ENCODE measurements at places on chromosomes 2 and 18.

DNA sequence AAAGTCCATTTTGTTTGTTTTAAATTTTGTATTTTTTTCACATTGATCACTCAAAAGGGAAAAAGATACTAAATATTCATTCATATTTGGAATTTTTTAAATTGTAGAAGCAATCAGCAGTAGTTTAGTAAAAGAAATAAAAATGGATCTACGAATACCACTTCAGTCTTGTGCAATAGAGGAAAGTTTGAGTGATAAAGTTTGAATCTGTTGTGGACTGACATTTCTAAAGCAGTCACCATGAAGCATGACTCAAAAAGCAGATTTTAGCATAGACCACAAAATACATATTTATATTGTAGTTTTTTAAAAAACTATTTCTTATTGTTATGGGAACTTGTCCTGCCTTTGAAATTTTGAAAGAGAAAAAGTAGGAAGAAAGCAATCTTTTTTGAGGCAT lies 520.5 kb upstream of the ZEB2 start:
- no peak for DNase-seq

DNA sequence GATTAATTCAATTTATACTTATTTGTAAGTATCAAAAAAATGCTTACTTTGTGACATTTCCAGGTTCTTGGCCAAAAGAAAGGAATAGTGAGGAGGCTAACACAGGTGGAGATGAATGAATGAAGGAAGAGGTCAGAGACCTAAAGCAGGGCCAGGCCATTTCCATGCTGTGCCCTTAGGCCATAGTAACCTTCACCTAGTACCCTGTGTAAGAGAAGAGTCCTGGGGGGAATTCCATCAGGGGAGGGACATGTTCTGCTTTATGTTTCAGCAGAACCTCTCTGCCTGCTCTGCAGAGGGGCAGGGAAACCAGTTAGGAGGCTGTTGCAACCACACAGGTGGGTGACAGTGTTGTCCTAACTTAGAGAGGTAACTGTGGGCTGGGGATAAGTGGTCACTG lies 204.2 kb upstream of the CDH20 start:
- no peak for DNase-seq

DNA sequence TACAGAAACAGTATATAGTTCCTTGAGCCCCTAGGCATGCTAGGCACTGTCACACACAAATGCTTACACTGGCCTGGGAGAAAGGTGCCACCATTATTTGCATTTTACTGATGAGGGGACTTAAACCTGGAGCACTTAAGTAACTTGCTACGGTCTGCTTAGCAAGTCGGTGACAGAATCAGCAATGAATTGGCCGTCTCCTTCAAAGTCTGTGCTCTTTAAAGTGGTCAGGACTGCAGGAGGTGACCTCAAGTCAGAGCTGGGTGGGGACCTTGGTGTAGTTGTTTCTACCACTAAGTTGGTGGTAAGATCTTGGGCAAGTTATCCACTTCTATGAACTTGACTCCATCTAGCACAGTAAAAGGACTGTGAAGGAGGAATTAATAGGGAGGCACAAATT lies 34.8 kb downstream of the PTPRM start:
- DNase-seq = no peak

DNA sequence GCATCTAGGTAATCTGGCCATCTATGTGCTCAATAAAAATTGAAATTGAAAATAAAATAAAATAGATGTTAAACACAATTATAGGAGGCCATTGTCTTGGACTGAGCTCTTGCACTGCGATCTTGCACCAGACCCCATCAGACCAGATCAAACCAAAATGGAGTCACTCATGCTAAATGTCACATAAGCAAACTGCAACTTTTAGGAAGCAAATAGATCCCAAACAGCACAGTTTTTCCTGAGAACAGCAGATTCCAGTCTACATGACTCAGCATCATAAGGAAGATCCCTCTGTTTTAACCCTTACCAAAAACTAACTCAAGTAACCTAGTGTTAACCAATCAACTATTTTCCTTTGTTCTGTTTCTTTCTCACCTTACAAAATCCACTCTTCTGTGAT lies 57.7 kb upstream of the LRP1B start:
- DNase-seq = no peak

DNA sequence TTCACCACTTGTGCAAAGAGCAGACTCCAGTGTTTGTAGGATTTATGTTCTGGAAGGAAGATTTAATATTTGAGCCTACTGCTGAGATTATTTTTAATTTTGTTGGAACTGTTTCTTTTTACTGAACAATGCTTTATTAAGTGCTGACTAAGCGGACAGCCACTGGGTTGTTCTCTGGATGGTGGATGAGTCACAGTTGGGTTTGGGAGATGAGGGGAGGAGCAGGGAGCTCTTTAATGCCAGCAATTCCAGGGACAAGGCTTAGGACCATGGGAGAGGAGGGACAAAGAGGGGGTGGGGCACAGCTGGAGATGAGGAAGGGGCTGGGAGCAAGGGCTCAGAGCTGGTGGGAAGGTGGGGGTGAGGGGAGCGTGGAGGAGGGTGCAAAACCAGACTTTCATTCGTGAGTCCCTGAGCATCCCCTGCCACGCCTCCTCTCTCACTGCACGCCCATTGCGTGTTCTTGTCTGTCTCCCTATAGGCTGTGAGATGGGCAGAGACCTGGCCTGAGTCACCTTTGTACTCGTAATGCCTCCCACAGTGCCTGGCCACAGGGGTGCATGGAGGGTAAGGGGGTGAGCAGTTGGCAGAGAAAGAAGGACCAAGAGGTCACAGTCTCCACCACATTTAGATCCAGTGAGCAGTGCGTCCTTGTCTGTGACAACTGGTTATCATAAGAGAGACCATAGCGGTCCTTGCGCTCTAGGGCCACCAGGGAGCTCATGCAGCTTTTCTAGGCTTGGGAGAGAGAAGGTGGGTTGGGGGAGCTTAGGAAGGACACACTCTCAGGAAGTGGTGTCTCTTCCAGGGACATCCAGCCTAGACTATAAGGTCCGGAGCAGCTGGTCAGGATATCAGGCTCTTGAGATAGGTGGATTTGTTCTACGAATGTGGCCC lies 18.4 kb downstream of the SLC4A3 start:
- no peak for DNase-seq

DNA sequence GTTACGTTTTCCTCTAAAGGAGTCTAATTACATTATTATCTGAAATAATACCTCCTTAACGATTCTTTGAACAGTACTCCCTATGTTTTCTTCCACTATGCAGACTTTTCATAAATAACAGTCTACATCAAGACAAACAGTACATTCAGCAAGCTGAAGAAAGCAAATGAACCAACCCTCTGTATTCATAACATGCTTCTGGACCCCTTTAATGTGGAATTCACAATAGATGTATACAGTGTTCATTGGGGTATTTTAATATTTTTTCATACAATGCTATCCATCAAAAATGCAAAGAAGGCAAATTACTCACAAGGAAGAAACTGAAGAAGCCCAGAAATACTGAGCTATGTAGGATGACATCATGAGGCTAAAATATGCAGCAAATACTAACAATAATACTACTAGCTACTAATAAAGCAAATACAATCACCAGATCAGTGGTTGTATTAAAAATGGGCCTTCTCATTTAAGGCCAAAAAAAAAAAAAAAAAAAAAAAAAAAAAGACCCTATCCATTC lies 408.6 kb downstream of the MTX2 start:
- DNase-seq = no peak

DNA sequence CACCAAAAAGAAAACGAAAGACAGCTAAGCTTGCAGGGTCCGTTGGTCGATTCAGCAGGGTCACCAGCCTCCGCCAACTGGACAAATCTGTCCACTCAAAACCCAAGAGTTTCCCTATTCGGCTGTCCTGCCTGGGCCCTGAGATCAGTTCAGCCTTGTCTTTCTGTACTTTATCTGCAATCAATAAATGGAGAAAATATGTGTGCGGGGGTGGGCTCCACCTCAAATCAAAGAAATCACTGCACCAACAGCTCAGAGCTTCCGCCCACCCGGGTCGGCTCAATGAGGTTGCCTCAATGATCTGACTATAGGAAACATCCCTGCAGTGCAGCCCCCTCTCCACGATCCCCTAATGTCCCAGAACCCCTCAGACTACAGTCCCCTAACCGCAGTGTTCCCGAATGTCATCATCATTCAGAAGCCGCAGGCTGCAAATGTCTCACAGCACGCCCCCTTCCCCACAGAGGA lies 447 bp downstream of the GGCX start:
- no peak for DNase-seq

DNA sequence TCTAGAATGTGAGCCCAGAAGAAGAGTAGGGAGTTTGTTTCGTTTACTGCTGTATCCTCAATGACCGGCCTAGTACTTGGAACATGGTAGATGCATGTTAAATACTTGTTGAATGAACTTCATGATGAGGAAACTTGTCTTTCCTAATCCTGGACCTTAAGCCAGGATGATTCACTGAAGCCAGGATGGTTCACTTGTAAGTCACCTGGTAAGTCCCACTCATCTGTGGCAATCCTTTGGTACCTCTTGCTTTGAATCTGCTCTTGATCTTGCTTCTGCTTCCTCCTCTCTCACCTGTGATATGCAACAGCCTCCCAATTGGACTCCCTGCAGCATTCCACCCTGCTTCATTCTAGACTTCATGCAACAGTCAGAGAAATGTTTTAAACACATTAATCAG lies 43.6 kb downstream of the QPCT start:
- DNase-seq = no peak

DNA sequence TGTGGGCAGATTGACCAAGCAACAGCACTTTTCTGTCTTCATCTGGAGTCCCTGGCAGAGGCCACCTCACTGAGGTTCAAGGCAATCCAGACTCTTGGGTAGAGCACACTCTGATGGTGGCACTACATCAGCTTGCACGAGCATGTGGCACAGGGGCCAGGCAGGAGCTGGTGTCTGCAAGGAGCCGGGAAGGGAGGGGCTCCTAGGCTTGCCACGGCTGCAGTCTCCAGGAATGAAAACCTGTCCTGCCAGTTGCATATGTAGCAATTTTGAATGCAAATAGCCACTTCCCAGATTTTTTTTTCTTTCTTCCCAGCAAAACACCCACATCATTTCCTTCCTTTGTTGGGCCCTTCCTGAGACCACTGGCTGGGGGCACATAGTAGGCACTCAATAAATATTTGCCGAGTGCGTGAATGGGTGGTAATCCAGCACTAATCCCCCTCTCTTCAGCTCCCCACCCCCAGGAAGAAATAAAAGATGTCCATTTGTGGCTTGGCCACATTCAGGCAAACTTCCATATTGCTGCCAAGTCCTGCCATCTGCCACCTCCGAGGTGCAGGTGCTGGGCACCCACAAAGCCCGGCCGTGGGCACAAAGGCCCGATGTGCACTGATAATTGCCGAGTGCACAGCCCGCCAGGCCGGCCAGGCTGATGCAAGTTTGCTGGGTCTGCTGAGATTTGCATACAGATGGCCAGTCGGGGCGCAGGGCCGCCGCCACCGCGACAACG lies 72.4 kb downstream of the MYCN start:
- no peak for DNase-seq

DNA sequence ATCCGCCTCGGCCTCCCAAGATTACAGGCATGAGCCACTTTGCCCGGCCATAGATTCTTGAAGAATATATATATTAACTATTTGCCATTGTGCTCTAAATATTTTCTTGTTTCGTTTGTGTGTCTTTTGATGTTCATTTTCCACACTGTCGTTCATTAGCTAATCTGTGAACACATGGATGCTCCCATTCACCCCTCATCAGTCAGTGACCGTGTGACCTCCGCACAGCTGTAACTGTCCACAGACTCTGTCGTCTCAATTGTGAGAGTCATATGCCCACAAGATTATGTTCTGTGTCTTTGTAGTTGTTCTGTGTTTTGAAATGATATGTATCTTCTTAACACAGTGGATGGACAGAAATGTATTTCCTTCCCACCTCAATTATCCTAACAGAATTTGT lies 29.6 kb downstream of the RAMP1 start:
- no peak for DNase-seq

DNA sequence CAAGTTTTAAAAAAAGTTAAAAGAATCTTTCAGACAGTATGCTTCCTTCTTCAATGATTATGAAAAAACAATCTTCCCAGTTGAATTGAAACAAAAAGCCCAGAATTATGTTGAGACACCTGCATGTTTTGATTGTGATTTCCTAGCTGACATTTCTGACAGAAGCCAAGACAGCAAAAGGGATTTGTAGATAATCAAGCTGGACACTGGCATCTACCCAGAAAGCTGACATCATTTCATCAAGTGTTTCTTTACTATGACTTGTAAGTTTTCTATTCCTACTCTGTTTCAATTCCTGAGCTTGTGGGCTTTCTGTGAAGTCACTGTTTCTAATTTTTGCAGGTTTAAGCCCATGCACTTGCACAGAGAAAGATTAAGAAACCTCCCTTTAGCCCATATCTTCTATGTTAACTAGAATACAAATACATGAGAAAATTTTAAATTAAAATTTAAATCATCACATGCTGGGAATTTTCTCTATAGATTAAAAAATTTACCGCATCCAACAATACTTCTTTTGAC lies 82.9 kb upstream of the CCDC85A start:
- DNase-seq = no peak

DNA sequence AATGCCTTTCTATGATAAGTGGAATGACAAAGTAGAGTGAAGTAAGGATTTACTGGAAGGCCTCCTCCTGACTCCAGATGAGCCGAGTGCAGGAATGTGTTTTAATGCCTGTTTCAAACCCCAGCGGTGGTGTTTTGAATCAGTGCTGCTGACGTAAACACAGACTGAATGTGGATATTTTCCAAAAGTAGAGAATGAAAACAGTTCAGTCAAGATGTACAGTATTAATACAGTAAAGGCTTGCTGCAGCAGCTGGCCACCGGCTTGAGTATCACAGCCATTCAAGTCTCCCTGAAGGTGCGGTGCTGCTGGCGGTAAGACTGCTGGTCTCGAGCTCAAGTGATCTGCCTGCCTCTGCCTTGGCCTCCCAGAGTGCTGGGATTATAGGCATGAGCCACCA lies 46.7 kb downstream of the ARHGAP28 start:
- DNase-seq = no peak

DNA sequence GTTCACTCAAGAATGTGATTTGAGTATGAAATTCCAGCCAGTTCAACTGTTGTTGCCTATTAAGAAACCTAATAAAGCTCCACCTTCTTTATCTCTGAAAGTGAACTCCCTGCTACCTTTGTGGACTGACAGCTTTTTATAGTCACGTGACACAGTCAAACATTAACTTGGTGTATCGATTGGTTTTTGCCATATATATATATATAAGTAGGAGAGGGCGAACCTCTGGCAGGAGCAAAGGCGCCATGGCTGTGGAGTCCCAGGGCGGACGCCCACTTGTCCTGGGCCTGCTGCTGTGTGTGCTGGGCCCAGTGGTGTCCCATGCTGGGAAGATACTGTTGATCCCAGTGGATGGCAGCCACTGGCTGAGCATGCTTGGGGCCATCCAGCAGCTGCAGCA lies at the start of gene UGT1A1:
Gene UGT1A1, plus strand, starts transcription at position 228 of the 400 bp plus-strand sequence. Its CDS starts 18 bp downstream, at position 246.
- no peak for DNase-seq

DNA sequence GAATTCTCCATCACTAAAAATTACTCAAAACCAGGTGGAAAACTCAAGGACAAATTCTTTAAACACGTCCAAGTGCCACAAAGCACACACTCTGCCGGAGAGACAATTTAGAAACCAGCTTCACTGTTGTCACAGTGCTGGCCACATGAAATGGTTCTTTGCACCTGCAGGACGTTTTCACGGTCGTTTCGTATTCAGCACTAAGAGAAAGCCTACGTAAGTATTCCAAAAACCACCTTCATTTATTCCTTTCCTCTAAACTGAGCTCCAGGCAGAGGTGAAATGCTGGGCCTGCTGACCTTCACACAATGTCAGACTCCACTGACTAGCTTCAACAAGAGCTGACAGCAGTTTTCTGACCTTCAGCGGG lies 680 bp downstream of the ATP5F1A start:
- no peak for DNase-seq

Data from activated CD4-positive, alpha-beta T cell treated with anti-CD3 and anti-CD28 coated beads, Interleukin-2, amount 50 U/mL, for 4 hours (primary cell).